Activated naive CD4-positive, alpha-beta T cell treated with anti-CD3 and anti-CD28 coated beads, Interleukin-2, amount 10 ng/mL, durations not matched to agents 7 days and 5 days (primary cell): ENCODE measurements at places on chromosomes 4 and X.

DNA sequence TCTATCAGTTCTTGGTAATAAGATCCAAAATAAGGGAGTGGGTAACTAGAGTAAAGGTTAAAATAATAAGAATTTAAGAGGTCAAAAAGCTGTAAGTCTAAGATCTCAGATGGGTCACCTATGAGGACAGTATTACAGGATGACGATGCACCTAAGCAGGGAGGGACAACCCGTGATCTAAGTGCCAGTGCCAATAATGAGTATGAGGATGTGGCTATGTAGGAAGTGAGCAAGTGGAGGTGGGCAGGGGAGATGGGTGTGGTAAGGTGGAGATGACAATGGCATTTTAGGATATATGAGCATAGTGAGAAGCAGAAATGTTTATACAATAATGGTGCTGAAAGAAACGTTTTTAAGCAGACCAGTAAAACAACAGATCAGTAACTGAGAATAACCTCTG lies 19.3 kb downstream of the CCDC158 start:
- no peak for DNase-seq

DNA sequence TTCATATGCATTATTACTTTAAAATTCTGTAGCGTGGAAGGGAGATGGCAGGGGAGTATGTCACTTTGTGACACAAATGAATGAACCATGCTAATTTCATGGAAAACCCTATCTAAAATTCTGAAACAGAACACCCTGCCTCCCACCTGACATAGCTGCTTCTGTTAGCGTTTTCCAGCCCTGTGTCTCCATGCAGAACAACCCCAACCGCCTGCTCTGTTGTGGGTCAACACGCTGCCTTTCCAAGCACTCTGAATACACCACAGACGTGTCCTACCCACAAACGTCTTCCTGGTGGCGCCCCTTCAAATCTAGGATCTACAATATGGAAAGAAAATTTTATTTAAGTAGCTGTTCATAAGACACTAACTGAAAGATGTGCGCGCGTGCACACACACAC lies 238.6 kb downstream of the TRIML1 start:
- no peak for DNase-seq

DNA sequence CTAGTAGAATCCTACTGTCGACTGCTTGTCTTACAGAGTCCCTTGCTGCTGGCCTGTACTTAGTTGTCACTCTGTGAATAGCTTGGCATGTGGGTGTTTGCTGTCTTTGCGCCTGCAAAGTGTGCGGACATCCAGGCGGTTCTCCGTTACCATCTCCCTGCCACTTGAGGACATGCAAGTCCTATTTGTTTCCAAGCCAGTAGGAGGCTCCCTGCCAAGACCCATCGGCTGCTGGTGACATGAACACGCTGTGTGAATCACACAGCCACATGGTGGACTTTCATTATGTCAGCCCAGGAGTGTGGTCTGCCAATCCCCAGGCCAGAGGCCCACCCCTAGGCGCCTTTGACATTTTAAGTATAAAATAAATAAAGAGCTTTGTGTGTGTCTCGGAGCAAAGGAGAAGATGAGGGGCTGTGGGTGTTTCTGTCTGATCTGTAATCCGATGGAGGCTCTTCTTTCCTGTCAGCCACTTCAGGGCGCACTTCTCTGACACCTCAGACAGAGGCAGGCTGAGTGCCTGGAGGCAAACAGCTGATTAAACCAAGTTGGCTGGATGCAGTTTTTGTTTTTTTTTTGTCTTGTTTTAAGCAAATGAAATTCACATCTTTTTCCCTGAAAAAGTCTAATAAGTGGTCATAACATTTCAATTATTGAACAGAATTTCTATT lies 51.5 kb downstream of the ALPK1 start:
- DNase-seq = no peak

GRCh38 chr4:56129431-56129861 lies 180.7 kb downstream of the CEP135 start:
- peak; percentile 43 for DNase-seq

- no peak for DNase-seq
Measured at GRCh38 chr4:77800483-77801259, 18.5 kb downstream of the CNOT6L start.

GRCh38 chr4:112203593-112203992 lies 28.0 kb upstream of the AP1AR start:
- DNase-seq = no peak

- DNase-seq = no peak
Measured at GRCh38 chr4:188002323-188002722, 6.8 kb downstream of the ZFP42 start.

DNA sequence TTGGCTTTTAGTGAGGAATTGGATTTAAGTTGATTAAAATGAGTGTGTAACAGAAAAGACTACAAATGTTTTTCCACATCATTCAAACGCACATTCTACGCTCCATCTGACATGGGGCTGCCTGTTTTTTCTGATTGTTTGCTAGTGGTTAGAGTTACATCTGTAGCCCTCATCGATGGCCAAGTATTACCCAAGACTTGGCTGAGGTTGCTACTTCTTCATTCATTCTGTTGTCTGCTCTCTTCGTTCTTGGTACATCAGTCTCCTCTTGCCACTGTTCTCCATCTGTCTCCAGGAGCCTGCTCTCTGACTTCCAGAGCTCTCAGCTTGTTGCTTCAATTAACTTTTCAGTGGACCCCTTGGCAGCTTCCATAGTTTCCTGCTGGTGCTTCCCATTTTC lies 1844.6 kb upstream of the TENM3 start:
- no peak for DNase-seq

DNA sequence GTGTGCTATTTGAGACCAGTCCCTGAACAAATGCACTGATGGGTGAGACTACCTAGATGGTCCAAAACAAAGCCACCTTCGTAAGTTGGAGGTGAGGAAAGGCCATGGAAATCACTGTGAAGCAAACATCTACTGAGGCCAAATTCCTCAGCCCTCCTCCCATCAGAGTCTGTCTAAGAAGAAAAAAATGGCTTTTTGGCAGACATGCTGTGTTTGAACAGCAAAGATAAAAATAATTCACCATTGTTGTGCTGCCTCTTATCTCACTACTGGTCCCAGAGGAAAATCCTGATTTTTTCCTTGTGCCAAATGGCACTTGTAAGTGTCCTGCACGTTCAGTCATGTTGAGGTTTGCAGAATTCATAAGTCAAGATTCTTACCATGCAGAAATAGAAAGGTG lies 7.9 kb downstream of the MAGEB18 start:
- no peak for DNase-seq
